ENCODE measurements at places on chromosomes 12 and 14. TPM values are rescaled to one million over a fixed set of nuclear protein-coding genes. Genes with fewer than 3 reads are reported as not detected.

DNA sequence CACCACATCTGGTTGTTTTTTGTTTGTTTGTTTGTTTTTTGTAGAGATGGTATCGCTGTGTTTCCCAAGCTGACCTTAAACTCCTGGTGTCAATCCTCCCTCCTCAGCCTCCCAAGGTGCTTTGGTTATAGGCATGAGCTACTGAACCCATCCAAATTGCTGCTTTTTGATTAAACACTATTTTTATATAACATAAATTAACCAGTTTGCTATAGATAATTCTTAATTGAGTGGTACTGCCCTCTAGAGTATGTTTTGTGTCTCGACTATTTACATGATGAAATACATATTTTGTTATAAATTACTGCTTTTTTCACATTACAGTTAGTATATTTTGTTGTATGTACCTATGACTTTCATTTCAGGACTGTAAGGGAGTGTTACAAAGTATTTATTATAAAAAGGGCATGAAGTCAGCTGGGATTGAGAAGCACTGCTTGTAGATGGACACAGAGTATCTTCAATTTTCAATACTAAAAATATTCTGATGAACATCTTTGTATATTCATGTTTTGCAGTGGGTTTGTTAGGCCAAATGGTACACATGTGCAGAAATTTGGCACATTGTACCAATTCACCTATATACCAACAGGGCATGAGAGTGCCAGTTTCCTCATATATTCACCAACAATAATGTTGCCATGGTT lies 14.9 kb upstream of the SCAF11 start:
- DNase-seq, result no peak

DNA sequence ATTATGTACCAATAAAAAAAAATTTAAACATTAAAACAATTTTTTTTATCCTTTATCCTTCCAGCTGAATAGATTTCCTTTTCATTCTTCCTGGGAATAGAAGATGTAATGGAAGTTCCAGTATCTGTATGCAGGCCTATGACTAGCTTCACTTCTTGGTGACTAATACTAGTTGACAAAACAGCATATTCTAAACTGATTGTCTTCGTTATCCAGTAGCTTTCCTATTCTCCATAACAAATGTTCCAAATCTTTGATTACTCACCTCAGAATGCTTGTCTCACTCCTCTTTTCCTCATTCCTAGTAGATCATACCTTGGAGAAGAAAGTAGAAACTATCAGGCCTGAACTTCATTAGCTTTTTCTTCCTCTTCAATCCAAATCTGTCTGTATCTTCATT lies 70.7 kb downstream of the PLEKHA5 start:
- no peak for DNase-seq

DNA sequence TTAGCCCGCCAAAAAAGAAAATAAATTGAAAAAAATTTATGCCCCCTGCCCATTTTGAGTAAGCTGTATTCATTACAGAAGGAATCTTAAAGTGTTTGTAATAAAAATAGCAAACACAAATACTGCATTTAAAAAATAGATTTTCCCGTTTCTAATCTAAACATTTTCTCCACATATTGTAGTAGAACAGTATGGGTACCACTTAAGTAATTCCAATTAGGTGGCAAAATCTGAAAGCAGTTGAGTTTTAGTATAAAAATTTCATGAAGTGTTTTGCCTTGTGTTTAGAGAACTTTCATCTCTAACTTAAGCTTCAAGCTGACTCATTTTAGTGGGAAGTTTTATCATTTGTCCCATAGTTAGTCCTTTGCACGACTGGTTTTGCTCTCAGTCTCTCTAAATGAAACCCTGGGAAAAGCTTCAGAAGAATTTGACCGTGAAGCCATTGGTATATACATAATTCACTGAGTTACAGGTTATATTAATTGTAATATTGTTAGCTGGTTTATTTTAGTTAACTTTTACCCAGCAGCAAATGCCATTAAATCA lies 214.6 kb downstream of the ERC1 start:
- DNase-seq, result no peak

GRCh38 chr14:37232907-37233481 lies 35.3 kb downstream of the MIPOL1 start:
- DNase-seq, result no peak

The GRIN2B gene
- 0.04 TPM for polyA plus RNA-seq

The DPF3 gene
- 1.2 TPM for polyA plus RNA-seq

GRCh38 chr14:61536661-61537562 lies 158.4 kb upstream of the HIF1A start:
- DNase-seq, result no peak

- DNase-seq, result no peak
Observed at GRCh38 chr12:109378569-109378968, 30.9 kb downstream of the MYO1H start.

The NRXN3 gene
- 0.80 TPM for polyA plus RNA-seq

DNA sequence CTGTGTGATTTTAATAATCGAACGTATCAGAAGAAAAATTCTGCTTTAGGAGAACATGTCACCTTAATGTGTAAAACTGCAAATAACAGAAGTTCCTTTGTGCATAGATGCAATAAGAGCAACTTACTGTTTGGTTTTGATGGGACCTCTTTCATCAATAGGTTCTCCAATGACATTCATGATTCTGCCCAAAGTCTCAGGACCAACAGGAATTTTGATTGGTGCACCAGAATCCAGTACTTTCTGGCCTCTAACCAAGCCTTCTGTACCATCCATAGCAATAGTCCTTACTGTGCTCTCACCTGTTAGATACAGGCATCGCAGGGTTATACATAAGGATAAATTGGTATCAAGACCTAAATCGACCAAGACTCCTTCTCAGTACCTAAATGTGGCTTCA lies 1.1 kb downstream of the ATP5F1B start:
- DNase-seq, result no peak

- DNase-seq, result no peak
Observed at GRCh38 chr12:87140262-87140661, 884.1 kb upstream of the MGAT4C start.

DNA sequence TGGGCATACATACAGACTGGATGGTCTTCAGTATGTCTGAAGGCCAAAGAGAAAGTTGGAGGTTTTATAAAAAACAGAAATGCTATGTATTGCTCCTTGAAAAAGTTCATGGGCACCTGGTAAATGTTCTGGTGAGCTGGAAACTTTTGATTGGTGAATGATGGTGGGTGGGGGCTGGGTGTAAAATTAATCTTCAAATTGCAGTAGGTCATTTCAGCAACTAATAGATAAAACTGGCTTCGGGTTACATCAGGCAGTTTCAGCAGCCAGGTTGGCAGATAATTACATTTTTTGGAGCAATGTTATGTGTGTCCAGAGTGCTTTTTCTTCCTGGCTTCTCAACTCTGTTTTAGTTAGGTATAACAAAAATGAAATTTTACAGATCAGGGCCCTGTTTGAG lies 35.3 kb downstream of the SDR9C7 start:
- no peak for DNase-seq

GRCh38 chr12:6981152-6982052 lies 10.7 kb downstream of the EMG1 start:
- DNase-seq, result no peak

The RIMBP2 gene
- 0.05 TPM for polyA plus RNA-seq

The LRCOL1 gene
- 2.0 TPM for polyA plus RNA-seq

GRCh38 chr12:123971770-123972456 lies 718 bp downstream of the CCDC92 start:
- DNase-seq, result no peak

DNA sequence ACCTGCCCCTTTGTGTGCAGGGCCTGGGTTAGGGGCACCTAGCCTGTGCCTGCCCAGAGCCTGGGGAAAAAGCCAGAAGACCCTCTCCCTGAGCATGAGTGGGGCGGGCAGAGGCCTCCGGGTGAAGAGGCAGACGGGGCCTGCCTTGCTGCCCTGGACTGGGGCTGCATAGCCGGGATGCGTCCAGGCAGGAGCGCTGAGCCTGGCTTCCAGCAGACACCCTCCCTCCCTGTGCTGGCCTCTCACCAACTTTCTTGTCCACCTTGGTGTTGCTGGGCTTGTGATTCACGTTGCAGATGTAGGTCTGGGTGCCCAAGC lies 216.1 kb downstream of the TMEM121 start:
- peak; percentile 58 for DNase-seq

DNA sequence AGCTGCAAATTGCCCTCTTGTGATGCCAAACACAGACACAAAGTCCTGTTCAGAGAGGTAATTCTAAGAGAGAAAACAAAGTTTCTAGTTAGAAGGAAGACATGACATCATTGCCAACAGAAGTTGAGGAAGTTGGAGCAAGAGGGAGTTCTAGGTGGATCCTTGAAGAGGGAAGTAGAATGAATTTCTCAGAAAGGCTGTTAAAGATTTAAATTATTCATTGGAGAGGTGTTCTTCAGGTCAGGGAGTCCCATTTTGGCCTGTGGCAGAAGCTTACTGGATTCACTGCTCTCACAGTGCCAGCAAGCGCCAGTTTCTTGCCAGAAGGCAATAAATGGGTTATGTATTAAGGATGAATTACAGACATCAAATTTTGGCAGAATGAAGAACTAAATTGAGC lies 15.3 kb downstream of the TSFM start:
- no peak for DNase-seq

The B4GALNT3 gene
- 0.76 TPM for polyA plus RNA-seq

The CARMIL3 gene
- polyA plus RNA-seq, result 0.39 TPM

The C3AR1 gene
- 6.9 TPM for polyA plus RNA-seq

The PAPLN gene
- polyA plus RNA-seq, result 20.3 TPM

GRCh38 chr12:118982984-118983761 lies 1.8 kb downstream of the SRRM4 start:
- no peak for DNase-seq

- DNase-seq, result no peak
Observed at GRCh38 chr14:93395231-93395630, 35.5 kb upstream of the UNC79 start.

The WNT5B gene
- polyA plus RNA-seq, result 1.7 TPM

- peak; percentile 94 for DNase-seq
Observed at GRCh38 chr14:73759183-73759713, 45.1 kb upstream of the PNMA1 start.

DNA sequence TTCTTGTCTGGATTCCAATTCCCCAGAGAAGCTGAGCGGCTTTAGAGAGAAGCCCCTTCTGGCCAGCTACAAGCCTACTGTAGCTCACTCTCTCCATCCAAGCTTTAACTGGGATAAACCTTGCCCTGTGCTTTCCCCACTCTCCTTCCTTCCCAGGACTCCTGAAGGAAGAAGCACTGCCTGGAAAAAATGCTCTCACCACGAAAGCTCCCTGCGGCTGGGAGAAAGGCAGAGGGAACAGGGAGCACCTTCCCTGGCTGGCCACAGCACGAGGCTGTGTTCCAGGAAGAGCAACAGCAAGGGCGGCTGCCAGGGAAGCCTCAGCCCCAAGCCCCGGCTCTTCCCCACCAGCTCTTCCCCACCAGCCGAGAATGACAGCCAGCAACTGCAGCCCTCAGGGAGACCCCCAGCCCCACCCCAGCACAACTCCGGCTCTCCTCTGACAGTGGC lies 40.8 kb upstream of the PNMA1 start:
- peak; percentile 82 for DNase-seq

DNA sequence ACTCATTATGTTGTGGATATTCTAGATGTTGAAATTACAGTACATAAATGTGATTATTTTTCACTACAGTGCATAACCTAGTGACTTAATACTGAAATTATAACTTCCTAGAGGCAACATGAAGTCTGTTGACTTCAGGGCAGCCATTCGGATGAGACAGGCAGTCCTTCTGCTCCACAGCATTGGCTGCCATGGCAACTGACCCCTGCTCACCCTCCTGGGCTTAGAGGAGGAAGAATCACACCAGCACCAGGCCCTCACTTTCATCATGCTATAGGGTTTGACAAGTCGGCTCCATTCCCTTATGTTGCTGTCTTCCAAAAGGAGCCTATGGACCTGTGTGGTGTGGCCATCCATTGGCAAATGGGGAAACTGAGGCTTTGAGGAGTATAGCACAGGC lies 233.5 kb upstream of the TMEM132C start:
- DNase-seq, result no peak

Data from spleen (tissue), 13 donors.